ENCODE measurements at places on chromosomes 7 and 10. TPM values are rescaled to one million over a fixed set of nuclear protein-coding genes. Genes with fewer than 3 reads are reported as not detected.

DNA sequence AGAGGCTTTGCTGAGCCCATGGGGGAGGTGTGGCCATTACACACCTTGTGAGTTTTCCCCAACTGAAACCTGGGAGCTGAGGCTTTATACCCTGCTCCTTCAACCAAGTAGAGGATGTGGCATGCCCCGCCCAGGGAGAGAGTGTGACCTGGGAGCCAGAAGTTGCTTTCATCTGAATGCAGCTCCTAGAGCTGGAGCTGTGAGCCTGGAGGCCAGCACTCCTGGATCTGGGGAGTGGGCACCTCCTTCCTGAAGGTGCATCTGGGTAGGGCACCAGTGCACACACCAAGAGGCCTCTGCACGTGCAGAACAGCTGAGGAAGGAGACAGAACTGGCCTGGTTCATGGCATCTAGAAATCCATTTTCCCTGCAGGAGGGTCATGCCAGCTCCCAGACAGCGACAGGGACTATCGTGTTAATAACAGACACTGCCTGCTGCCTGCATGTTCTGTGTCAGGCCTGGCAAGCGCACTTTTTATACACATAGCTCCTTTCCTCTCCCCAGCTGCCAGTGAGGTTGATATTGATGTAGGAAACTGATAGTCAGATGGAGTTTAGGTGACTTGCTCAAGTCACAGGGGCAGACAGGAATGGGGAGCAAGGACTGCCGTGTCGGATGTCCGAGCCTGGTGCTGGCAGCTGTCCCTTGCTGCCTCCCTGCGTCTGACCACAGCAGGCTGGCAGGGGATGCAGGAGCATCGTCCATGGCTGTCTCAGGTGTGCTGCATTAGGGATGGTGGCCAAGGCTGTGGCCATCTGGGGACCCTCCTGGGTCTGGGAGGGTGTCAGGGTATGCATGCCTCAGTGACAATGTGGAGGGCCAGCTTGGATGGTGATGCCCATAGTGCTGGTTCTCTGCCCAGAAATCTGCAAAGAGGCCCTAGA is 189.9 kb upstream of the CXCL12 start:
- H3K4me1 ChIP-seq: no peaks in the 10 kb centered on the region
- H3K36me3 ChIP-seq: no peaks in the 10 kb centered on the region
- DNase-seq: no peak
- H3K27me3 ChIP-seq: no peaks in the 10 kb centered on the region

DNA sequence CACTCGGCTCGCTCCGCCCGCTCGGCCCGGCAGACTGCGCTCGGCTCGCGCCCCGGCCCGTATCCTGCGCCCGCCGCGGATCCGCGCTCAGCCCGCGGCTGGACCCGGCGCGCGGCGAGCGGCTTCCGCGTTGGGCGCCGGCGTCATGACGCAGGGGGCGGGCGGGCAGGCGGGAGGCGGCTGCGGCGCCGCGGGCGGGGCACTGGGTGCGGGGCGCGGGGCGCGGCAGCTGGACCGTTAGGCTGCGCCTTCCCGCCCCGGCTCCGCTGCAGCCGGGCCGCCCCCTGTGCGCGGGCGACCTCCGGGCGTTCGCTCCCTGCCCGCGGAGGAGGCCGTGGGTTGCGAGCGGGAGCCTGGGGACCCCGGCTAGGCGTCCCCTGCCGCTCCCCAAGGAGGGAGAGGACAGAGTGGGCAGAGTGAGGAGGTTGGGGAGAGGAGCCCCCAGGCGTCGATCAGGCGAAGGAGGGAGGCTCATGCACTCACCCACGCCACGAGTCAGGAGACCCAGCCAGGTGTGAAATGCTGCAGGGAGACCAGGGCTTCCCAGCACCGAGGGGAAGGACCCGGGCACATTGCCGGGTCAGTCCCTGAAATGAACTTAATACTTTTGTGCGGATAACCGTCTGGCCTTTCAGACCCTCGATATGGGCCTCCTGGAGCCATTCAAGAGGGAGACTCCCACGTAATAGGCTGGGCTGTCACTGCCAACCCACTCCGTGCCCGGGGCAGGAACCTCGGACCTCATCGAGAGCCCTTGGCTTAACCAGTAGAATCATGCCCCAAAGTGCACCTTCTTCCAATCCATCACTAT is at the start of gene PIP4K2A:
PIP4K2A (minus strand) TSS at position 100 of the 811 bp plus-strand sequence. CDS start 252 bp downstream, outside the sequence.
- H3K36me3 ChIP-seq: no peaks in the 10 kb centered on the region
- H3K4me1 ChIP-seq: no peaks in the 10 kb centered on the region
- peak within 1 kb of the TSS; percentile 88 for H3K4me3 ChIP-seq
- peak; percentile 79 for DNase-seq

The CUBN gene
- 199 TPM for total RNA-seq

- no peak for DNase-seq
- H3K27me3 ChIP-seq: no peaks in the 10 kb centered on the region
- H3K4me3 ChIP-seq: no peak overlapping the region
- no peaks in the 10 kb centered on the region for H3K4me1 ChIP-seq
Measured at GRCh38 chr7:111005445-111005844, 85.5 kb upstream of the LRRN3 start.

- no peak overlapping the region for H3K4me3 ChIP-seq
- no peaks in the 10 kb centered on the region for H3K4me1 ChIP-seq
Measured at GRCh38 chr7:151900986-151901621, 24.2 kb upstream of the PRKAG2 start.

DNA sequence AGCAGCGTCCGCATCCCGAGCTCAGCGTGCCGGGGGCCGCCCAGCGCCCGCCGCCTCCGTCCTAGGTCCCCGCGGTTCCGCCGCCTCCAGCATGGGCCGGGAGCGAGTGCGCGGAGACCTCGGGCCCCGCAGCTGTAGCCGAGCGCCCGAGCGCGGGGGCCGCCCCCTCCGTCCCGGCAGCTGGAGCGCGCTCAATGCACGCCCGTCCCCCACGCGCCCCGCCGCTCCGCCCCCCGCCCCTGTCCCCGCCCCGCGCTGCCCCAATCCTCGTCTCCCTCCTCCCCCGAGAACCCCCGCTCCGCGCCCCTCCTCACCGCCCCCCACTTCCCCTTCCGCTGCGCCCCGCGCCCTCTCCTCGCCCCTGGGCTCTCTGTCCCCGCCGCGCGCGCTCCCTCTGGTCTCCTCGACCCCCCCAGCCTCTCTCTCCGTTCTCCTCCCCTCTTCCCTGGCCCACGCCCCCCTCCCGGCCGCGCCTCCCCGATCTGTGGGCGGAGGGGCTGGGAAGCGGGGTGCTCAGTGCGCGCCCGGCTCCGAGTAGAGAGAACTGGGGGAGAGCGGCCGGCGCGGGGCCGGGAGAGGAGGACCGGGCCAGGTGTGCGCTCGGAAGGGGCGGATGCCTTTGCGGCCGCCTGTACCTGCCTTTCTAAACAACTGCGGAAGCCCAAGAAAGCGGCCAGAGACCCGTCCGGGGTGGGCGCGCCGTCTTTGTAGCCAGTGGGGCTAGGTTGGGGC is at the start of gene VIPR2:
VIPR2 (minus strand) TSS at position 110 of the 732 bp plus-strand sequence; CDS start at position 14, 96 bp downstream.
- DNase-seq: no peak
- H3K4me1 ChIP-seq: no peaks in the 10 kb centered on the region
- no peaks in the 10 kb centered on the region for H3K27me3 ChIP-seq
- no peak within 1 kb of the TSS for H3K27ac ChIP-seq
- H3K4me3 ChIP-seq: peak within 1 kb of the TSS; percentile 52

The MCM7 gene
- total RNA-seq: 139 TPM

DNA sequence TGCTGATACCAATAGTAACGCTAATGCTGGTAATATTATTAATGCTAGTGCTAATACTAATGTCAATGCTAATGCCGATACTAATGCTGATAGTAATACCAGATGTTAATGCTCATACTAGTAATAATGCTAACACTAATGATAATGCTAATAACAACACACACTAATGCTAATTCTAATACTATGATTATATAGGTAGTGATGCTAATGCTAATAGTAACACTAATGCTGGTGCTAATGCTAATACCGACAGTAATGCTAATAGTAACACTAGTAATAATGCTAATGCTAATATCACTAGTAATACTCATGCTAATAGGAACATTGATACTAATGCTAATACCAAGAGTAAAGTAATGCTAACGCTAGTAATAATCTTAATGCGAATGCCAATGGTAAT is 406.4 kb upstream of the RNF32 start:
- H3K4me3 ChIP-seq: no peak overlapping the region
- no peaks in the 10 kb centered on the region for H3K27me3 ChIP-seq
- no peaks in the 10 kb centered on the region for H3K36me3 ChIP-seq
- no peak overlapping the region for H3K27ac ChIP-seq

DNA sequence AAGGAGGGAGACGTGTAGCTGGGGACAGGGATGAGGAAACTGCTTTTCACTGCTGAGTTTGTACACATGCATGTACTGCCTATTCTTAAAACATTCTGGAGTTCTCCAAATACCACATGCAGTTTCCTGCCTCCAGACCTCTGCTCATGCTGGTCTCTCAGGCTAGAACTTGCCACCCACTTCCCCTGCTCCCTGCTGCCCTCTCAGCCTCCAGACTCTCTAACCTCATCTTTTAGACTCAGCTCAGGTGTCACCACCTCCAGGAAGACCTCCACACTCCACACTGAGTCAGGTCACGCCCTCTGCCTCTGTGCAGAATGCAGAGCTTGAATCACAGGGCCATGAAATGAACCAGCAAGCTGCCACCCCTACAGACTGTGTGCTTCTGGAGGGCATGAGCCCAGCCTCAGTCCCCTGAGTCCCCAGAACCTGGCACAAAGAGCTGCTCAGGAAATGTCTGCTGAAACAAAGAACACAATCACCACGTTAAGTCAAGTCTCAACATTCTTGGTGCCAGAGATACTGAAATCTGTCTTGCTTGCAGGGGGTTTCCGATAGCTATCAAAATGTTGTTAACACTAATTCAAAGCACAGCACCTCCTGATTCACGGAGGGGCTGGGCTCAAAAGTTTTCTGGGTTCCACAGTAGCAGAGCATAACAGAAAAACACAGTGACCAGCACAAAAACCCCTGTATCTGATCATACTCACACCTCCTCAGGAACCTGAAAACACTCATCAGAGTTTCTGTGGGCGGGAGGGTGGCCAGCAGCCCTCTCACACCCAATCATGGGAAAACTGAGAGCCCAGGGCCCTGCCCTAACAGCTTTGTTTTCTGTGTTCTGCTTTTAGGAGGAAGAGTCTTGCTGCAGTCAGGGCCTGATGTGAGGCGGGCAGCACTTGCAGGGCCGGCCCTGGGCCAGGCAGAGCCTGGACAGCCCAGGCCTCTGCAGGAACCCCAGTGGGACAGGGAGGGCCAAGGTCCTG is 21.1 kb downstream of the FAM53B start:
- no peaks in the 10 kb centered on the region for H3K27me3 ChIP-seq
- peaks cover 26% of the 10 kb centered on the region for H3K4me1 ChIP-seq
- no peak overlapping the region for H3K4me3 ChIP-seq
- no peaks in the 10 kb centered on the region for H3K36me3 ChIP-seq
- DNase-seq: peak; percentile 56

DNA sequence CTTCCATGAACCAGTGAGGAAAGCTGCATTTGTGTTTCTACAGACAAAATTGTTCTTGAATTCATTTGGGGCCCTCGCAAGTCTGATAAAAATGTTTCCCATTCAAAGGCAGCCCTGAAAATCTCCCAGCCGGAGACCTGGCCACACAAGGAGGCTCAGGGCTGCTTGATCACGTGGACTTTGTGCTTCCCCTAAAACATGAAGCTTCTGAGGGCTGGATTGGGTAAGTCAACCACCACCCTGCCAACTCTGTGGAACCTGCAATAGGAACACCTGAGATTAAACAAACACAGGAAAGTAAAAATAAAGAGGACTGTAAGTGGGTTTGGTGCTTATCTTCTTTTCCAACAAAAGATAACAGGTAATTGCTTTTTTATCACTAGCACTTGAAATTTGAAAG is 133.8 kb downstream of the C10orf90 start:
- H3K4me3 ChIP-seq: no peak overlapping the region
- no peaks in the 10 kb centered on the region for H3K36me3 ChIP-seq
- no peaks in the 10 kb centered on the region for H3K4me1 ChIP-seq
- H3K27ac ChIP-seq: no peak overlapping the region
- H3K27me3 ChIP-seq: no peaks in the 10 kb centered on the region
- no peak for DNase-seq

- no peaks in the 10 kb centered on the region for H3K36me3 ChIP-seq
- H3K4me3 ChIP-seq: no peak overlapping the region
- no peak for DNase-seq
- H3K27me3 ChIP-seq: no peaks in the 10 kb centered on the region
- H3K27ac ChIP-seq: no peak overlapping the region
Measured at GRCh38 chr7:20795881-20796280, 9.2 kb upstream of the SP8 start.

The JAKMIP3 gene
- 0.18 TPM for total RNA-seq

DNA sequence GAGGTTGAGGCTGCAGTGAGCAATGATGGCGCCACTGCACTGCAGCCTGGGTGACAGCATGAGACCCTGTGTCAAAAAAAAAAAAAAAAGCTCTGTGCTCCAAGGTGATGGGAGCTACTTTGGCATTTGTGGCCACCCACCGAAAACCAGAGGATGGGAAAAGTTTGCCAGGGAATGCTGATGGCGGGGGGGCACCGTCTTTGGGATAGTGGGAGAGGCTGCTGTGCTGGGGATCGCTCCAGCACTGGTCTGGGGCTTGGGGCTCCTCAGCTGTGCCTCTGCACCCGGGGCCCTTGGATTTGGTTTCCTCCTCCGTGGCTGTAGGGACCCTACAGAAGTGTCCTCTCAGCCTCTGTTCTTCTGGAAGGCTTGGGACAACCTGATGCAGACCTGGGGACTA is 11.7 kb upstream of the RAMP3 start:
- DNase-seq: no peak
- no peak overlapping the region for H3K27ac ChIP-seq
- no peaks in the 10 kb centered on the region for H3K36me3 ChIP-seq

- H3K36me3 ChIP-seq: no peaks in the 10 kb centered on the region
- no peaks in the 10 kb centered on the region for H3K27me3 ChIP-seq
- peak; percentile 59 for DNase-seq
- no peaks in the 10 kb centered on the region for H3K4me1 ChIP-seq
- no peak overlapping the region for H3K27ac ChIP-seq
Measured at GRCh38 chr7:5827755-5828154, 46.3 kb upstream of the RNF216 start.

All from Peyer's patch (tissue), 4 donors.